IPS DF 6.9 (cell line): ENCODE measurements at places on chromosomes 1 and 21.

DNA sequence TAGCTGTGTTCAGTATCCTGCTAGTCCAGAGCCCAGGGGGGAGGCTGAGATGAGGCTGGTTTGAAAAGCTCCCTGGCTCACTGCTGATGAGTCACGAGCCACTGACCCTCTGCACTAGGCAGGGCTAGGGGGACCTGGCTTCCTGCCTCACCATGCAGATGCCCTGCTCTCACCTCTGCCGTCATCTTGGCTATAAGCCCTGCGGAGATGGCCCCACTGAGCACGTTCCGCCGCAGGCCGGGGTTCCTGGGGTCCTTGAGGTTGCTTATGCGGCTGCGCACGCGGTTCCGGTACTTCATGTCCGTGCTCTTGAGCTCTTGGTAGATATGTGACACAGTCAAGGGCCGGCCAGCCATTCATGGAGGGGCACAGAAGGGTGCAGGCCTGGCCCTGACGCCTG, 24.1 kb upstream of the ZNF436 start:
- no peak for DNase-seq

DNA sequence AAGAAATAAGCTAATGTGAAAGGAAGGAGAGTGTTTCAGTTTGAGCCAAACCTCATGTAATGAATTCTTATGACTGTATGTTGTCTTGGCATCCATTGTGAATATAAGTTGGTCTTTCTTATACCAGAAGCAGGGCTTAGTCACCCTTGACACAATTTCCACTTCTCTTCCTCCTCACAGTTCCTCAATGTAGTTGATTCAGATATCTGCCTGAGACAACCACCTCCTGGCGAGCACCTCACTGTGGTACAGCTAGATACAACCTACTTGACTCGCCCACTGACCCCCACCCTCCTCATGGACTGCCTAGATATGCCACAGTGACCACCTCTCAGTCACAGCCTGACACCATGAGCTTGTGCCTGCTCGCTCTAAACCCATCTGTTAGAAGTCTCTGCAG, 45.6 kb downstream of the KYAT3 start:
- DNase-seq: no peak

GRCh38 chr1:116377541-116378529, 4.8 kb downstream of the ATP1A1 start:
- no peak for DNase-seq

DNA sequence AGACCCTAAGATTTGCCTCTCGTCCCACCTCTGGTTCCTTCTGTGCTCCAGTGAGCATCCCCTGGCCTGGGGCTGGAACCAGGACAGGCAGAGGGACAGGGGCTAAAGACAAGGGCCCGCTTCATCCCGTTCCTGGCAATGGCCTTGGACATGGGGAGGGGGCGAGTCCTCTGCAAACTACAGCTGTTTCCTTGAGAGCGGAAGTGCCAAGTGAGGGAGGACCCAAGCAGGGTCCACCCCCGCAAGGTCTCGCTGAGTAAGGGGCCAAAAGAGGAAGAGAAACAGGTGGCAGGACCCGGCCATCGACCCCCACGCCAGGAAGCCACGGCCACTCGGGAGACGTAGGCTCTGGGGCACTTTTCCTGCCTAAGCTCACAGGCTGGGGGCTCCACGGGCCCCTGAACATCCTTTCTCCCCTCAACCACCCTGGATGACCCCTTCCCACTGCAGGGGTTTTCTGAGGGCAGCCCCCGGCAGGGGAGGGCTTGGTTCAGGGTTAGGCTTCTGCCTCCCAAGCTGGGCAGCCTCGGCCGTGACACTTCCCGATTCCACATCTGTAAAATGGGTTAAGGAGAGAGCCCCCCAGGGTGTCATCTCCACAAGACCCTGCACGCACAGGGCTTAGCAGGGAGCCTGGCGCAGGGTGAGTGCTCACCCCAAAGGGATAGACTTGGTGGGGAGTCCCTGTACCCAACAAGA, 17.9 kb upstream of the PLEKHG5 start:
- DNase-seq: no peak

- DNase-seq: no peak
Measured at GRCh38 chr1:241557031-241557430, 24.9 kb downstream of the KMO start.

GRCh38 chr1:229991724-229992333, 75.2 kb upstream of the GALNT2 start:
- DNase-seq: no peak

- peak; percentile 61 for DNase-seq
Measured at GRCh38 chr21:41766883-41767605, at the start of gene RIPK4. Gene RIPK4, minus strand, starts transcription at chr21:41767052. Its CDS starts 11 bp downstream, at chr21:41767041.

- no peak for DNase-seq
Measured at GRCh38 chr1:234372011-234372757, 1.1 kb upstream of the COA6 start.

DNA sequence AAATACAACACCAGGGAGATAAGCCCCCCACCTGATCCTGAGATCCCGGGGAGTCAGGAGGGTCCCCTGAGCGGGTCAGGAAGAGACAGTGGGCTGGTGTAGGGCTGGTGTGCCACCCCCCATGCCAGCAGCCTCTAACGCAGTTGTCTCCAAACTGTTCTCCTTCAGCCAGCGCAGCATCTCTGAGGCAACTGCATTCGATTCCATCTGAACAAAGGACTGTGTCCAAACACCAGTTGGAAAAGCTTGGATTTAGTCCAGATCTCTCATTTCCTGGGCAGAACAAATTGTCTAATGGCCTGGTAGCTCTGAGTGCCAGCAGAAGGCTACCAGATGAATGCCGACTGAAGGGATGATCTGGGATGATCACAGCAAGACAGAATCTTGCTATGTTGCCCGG, 44.1 kb upstream of the EIF4G3 start:
- no peak for DNase-seq

DNA sequence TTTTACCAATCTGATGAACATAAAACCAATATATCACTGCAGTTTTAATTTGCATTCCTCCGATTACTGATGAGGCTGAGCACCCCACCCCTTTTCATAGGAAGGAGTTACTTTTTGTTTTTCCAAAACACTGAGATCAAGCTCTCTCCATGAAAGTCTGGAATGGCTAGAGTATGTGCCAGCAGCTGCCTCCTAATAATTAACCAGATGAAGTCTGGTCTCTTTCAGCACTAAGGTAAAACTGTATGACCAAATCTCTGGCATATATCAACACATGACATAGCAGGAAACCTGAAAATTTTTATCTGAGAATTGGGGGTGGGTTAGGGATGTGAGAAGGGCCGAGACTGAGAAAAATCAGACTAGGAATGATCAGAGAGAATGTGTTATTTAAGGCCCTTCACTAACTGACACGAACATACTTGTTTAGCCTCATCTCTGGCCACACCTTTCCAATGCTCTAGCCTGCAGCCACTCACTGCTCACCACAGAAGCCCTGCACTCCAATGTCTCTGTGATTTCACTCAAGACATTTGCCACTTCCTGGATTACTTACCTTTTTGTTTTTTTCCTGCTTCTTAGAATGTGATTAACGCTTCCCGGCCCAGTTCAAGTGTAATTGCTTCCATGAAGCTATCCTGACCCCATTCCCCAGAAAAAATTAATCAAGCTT, 34.7 kb downstream of the WASF2 start:
- no peak for DNase-seq

- no peak for DNase-seq
Measured at GRCh38 chr21:43325968-43326715, 100.8 kb downstream of the SIK1 start.

DNA sequence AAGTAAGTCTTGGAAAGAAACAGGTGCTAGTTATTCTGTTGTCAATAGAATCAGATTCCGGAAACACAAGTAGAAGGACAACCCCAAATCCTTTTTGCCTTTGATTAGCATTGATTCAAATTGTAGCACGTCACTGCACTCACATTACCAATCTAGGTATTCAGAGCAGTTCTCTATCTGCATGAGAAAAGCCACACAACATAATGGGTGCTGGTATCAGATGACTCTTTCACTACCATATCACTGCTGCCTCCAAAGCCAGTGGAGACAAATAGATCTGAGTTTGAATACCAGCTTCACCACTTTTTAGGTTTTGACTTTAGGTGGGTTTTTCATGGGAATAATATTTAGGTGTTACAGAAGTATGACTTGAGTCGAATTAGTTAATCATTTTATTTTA, 38.9 kb downstream of the RTCA start:
- DNase-seq: peak; percentile 16

DNA sequence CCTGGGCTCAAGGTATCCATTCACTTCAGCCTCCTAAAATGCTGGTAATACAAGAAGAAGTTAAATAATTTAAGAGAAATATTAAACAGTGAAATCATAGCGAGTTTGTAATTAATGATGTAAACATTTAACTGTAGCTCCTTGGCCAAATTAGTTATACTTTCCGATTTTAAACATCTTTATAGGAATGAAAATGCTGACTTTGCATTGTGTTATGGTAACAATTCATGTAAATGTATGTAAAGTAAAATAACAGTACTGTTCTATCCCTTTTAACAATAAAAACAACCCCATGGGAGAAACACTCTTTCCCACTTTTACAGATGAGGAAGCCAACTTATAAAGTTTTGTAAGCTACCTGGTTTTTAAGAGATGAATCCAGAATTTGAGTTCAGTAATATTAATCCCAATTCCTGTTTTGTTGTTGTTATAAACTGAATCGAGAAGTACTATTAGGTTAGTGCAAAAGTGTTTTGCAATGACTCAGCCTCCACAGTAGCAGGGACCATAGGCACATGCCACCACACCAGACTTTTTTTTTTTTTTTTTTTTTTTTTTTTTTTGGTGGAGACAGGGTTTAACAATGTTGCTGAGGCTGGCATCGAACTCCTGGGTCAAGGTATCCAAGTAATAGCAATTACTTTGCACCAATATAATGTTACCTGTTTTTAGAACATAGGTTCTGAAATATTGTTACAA, 1360.4 kb downstream of the BRINP3 start:
- DNase-seq: no peak

GRCh38 chr1:220184506-220184905, 87.7 kb downstream of the RAB3GAP2 start:
- DNase-seq: no peak

- no peak for DNase-seq
Measured at GRCh38 chr1:181160998-181161870, 72.7 kb downstream of the IER5 start.

DNA sequence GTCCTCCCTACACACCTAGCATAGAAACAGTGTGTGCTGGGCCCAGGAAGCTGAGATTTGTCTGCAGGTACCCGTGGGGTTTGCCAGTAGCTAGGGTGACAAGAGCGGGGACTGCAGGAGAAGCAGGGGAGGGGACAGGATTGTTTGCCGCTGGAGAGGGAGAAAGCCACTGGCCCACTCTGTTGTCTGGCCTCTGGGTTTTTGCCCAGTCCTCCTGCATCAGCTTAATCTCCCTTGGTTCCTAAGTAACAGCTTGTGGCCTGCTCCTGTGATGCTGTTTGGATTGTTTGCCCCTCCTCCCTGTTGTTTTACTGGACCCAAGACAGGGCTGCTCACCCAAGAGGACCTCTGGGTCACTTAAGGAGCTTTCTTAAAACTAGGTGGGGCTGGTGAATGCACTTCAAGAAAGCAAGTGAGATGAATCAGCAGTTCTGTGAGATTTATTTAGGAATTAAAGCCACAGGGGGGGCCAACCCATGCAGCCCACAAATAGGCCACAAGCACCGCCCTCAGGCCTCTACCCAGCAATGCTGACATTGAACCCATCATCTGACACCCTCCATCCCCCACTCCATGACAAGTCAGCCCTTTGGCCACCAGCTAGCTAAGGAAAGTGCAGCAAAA, 142.8 kb downstream of the ZZZ3 start:
- DNase-seq: no peak

GRCh38 chr1:2594641-2595131, 8.1 kb downstream of the PRXL2B start:
- no peak for DNase-seq

DNA sequence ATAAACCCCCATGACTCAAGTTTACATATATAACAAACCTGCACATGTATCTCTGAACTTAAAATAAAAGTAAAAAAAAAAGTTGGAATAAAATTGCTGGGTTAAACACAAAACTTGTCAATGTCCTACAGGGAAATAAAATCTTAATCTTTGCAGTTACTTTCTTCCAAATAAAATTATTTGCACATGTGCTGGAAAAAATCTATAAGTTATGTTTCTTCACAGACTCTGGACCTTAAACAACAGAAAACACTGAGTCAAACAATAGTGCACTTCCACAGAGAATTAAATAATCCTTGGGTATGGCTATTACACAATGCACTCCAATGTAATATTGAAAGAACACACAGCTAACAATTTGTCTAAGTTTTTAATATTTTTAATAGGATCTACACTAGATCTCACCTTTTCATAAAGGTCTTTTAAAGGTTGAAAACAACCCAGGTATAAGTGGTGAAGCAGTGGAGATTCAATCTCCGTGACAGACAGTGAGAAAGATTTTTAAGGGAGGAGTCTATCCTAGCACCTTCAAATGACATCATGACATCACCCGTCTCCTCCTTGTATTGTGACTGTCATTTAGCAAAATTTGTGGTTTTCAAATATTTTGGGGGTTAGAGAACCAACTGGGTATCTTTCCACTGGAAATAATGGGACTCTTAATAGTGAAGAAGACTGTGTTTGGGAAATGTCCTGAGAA, 25.2 kb upstream of the FGGY start:
- DNase-seq: no peak

- no peak for DNase-seq
Measured at GRCh38 chr1:239858529-239858928, 233.2 kb upstream of the FMN2 start.

- DNase-seq: no peak
Measured at GRCh38 chr1:187617776-187618175, 789.0 kb downstream of the PLA2G4A start.

- DNase-seq: no peak
Measured at GRCh38 chr1:11999236-11999635, 19.0 kb downstream of the MFN2 start.

DNA sequence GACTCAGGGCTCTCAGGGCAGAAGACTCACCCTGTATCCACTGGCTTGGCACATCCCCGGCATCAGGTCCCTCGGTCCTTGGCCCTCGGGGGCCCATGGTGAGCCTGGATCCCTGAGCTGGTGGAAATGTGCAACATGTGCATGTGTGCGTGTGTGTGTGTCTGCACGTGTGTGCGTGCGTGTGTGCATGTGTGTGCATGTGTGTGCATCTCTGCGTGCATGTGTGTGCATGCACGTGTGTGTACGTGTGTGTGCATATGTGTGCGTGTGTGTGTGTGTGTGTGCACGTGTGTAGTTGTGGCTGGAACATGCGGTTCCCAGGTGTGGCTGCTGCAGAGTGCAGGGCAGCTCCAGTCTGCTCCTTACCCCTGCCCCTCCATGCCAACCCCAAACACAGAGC, 51.3 kb downstream of the UMODL1 start:
- DNase-seq: no peak
